ENCODE measurements at places on chromosomes 12 and 14.
A peak's percentile ranks its signal among the peaks of the same experiment; 100 is the strongest.

DNA sequence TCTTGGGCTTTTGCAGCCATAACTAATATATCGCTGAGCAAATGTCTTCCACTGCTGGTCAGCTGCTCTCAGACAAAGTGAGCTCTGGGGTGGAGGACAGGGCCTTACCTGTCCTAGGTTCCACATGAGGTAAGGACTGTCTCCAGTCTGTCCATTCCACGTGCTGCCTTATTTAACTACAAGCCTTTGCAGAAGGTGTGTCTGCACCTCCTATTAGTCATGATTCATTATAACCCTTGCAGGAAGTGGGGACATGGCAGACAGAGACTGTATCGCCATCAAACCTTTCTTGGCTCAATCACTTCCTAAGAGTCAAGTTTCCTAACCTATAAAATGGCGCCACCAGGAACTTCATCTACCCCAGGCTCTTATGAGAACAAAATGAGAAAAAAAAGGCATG is 46.9 kb downstream of the SLC25A47 start:
- DNase-seq = no peak

DNA sequence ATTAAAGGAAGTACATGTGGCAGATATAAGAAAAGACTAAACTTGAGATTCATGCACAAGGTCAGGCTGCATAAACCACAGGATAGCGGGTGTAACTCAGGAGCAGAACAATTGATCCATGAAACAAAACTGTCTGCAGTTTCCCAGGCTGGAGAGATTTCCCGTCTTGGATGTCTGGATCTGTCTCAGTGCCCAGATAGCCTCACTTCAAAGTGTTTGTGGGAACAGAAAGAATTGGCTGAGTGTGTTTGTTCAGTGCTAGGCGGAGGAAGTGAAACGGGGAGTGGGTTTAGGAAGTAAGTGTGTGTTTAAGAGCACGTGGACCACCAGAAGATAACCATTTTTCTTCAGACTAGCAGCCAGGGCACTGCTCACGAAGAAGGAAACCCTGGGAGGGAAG is 1.4 kb upstream of the RNASE10 start:
- DNase-seq = peak; percentile 52

- no peak for DNase-seq
Observed at GRCh38 chr12:48789858-48790326, 1.0 kb upstream of the ADCY6 start.

GRCh38 chr14:94111276-94112095 is 950 bp downstream of the IFI27 start:
- DNase-seq = no peak

- no peak for DNase-seq
Observed at GRCh38 chr12:26535826-26536225, 297.2 kb downstream of the ITPR2 start.

GRCh38 chr12:80219345-80219744 is 120.0 kb downstream of the OTOGL start:
- DNase-seq = no peak

- no peak for DNase-seq
Observed at GRCh38 chr12:21913823-21914222, 27.4 kb downstream of the ABCC9 start.

- DNase-seq = no peak
Observed at GRCh38 chr14:90739318-90740068, 76.7 kb downstream of the TTC7B start.

GRCh38 chr14:75807667-75808360 is 146.8 kb downstream of the TTLL5 start:
- no peak for DNase-seq

DNA sequence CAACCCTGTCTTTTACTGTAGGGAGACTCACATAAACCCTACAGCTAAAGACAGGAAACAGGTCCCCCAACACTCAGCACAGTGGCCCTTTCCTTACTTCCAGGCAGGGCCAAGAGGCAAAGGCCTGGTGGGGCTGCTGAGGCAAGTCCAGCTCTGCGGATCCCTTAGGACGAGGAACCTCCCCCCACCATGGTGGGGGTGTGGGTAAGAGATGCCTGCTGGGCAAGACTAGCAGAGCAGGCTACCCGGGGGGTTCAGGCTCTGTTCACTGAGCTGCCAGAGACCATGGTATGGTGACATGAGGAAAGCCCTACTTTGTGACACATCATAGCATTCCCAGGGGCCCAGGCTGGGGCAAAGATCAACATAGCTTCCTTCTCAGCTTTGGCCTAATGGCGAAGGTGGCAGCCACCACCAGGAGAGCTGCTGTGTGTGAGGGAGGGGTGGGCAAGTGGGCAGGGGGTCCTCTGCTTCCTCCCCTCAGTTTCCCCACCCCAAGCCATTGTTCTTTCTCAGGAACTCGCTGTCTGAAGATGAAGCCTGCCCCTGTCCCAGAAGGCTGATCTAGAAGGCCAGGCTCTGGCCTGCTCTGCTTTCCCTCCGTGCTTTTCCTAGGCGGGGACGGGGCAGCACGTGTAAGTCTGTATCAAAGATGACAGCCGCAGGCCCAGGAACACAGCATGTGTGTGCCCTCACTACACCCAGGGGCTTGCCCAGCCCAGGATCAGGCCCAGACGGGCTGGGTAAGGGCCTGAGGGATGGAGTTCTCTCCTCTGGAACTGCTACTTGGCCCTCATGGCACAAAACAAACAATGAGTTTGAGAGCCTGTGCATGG is 10.1 kb upstream of the TINF2 start:
- DNase-seq = no peak

DNA sequence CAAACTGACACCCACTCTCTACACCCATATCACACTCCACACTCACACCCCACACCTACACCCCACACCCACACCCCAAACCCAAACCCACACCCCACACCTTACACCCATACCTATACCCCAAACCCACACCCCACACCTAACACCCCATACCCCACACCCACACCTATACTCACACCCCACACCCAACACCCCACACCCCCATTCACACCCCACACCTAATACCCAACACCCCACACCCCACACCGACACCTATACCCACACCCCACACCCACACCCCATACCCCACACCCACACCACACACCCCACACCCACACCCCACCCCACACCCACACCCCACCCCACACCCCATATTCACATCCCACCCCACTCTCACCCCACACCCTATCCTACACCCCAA is 38.5 kb downstream of the TMEM120B start:
- DNase-seq = no peak

- DNase-seq = no peak
Observed at GRCh38 chr12:94100211-94100627, 48.2 kb upstream of the PLXNC1 start.

DNA sequence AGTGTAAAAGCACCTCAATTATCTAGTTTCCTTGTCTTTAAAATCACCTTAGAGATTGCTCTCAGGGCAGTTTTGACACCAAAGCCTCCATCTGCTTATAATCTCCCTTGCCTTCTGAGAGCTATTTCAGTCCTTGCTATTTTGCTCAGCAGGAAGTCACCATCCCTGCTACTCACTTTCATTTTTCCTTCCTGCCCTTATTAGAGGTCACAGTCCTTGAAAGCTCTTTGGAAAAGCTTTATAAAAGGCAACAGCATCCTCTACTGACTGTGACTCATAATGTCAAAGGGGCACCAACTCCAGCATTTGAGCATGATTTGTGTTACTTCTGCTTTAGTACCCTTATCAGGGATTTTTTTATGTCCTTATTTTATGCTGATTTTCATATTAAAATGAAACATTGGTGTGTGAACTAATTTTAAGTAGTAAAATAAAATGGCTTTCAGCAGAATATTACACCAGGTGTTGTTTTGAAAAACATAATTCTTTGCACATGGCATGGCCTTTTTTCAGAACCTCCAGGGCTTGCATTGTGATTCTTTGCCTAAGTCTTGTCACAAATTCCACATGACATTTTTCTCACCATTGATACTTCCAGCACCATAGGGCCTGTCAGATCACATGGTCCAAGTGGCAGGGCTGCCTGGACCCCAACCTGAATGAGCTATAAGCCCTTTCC is 213.0 kb downstream of the ADAMTS20 start:
- DNase-seq = peak; percentile 20

GRCh38 chr12:45254254-45254653 is 38.4 kb downstream of the ANO6 start:
- no peak for DNase-seq

DNA sequence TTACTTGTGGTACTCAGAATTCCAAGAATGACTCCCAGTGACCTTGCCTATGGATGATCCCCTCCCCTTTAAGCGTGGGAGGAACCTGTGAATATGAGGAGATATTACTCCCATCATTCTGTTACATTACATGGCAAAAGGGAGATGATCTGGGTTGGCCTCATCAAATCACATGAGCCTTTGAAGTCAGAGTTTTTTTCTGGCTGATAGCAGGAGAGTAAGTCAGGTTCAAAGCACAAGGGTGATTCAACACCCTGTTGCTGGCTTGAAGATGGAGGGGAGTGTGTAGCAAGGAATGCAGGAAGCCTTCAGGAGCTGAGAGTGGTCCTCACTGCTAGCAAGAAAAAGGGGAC is 9.1 kb upstream of the MDM2 start:
- DNase-seq = no peak

GRCh38 chr12:55706568-55707218 is 1.0 kb downstream of the ITGA7 start:
- DNase-seq = no peak

GRCh38 chr12:114341635-114342034 is 64.3 kb downstream of the TBX5 start:
- DNase-seq = no peak

GRCh38 chr12:57765003-57765697 is 1.7 kb downstream of the CYP27B1 start:
- no peak for DNase-seq

DNA sequence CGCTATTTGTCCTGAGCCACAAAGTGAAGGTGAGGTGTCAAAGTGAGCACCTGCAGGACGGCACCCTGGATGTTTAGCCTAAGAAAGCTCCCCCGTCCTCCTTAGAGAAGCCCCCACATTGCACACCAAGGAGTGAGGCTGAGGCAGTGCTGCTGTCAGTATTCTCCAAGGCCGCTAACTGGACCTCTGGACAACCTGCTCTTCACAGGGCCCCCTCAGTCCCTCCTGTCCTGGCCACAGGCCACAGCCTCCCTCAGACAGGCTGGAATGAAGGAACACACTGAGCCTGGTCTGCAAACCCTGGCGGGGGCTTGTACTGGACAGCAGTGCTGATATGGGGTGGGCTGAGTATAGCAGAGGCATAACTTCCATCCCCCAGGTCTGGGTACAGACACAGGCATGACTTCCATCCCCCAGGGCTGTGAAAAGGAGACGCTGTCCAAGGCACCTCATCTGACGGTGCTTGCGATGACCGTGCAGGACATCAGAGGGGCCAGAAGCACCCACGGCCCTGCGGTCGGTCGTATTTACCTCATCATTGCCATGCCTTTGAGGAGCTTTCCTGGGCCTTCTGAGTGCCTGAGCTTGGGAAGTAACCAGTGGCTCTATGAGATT is 82.4 kb upstream of the DIO3 start:
- DNase-seq = no peak

DNA sequence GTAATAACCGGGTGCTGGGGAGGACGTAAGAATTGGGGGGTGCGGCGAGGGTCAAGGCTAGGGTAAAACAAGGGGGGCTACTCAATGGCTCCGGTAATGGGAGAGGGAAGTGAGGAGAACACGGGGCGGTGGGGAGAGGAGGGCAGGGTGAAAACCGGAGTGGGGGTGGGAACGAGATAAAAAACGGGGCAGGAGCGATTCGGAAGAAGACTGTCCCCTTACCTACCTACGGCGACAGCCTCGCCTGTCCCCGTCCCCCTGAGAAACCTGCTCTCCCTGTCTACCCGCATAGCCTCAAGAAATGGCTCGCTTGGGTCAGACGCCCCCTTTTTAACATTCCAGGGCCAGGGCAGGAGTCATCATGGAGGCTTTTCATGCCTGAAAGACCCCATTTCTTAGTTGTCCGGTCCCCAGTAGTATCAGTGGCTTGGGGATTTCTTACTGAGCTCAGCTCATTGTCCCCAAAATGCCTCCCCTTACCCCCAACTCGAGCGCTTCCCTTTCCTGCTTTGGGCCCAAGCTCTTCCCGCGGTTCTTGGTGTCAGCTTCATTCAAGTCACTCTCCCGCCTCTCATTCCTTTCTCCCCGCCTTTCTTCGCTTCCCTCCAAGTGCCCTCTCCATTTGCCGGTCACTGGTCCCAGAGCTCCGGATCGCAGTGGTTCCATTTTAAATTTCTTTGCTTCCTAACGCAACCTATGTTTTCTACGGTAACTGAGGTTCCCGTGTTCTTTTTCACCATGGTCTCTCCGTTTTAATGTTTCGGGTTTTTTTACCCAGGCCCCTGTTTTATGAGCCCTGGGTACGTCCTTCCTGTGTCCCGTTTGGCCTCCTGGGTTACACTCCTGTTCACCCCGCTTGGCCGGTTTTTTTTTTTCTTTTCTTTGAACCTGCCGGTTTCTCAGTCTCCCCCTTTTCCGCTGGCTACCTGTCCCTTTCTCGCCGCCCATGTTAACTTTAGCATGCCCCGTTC is 1.2 kb upstream of the WSB2 start:
- DNase-seq = peak; percentile 49

- no peak for DNase-seq
Observed at GRCh38 chr14:32706721-32707519, 231.8 kb upstream of the NPAS3 start.

GRCh38 chr12:70919176-70919575 is 1.4 kb downstream of the PTPRR start:
- DNase-seq = no peak

DNA sequence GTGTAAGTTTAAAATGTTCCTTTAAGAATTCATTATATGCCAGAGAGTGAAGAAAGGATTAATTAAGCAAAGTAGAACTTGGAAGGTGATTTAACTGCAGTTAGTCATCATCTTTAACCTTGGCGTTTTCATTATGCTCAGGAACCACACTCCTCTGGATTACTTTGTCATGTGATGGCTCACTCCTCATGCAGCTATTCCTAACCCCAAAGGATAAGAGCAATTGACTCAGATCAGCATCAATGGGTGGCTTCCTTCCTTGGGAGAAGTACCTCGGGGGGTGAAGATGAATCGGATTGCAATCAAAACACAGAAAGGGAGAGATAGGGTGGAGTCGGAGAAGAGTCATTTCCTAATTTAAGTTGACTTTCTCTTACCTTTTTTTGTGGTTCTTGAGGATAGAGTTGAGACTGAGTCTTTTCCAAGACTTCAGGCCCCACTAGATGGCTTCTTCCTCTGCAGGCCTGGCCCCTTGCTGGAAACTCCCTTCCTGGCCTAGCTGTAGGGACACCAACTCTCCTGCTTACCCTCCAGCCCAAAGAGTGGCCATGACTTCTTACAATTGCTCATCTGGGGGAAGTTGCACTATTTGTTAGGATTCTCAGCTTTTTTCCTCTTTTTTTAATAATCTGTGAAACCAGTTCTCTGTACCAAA is 238.6 kb upstream of the DDHD1 start:
- DNase-seq = no peak

- DNase-seq = no peak
Observed at GRCh38 chr14:83312511-83312910, 1778.9 kb upstream of the SEL1L start.

DNA sequence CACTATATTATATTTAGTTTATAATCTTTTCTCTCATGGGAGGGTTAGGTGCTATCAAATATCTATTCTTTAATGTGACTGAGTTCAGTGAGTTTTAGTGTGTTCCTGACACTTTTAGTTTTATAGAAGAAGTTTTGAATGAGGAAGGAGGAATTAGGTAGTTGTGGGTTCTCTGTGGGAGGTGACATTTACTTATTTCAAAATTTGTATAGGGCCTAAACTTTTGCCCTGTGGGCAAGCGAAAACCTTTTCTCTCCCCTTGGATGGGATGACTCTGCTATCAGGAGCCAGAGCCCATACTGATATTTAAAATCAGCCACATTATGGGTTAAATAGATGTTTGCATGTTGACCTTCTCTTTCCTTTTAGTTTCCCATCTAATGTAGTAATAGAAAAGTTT is 43.6 kb downstream of the SPATS2 start:
- DNase-seq = no peak

Data from globus pallidus (tissue), 1 donor.